NCI-H524 treated with DMSO at 0.1 percent for 48 hours (cell line): ENCODE measurements at places on chromosomes 2 and 18.

DNA sequence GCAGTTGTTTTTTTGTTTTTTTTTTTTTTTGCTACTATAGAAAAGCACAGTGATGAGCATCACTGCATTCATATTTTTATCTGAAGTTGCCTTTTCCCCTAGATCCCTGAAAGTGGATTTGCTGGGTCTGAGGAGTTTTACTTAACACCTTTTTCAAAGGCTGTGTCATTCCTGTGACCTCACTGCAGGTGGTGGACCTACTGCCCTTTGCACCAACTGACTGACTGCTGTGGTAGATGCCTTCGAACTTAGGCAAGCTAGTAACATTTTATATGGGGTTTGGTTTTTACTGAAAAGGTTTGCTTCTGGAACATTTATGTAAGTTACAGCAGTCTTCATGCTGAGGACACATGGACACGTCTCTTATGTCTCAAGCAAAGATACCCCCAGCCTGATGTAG is 36.2 kb downstream of the SPTBN1 start:
- no peak for DNase-seq

- DNase-seq: no peak
Observed at GRCh38 chr2:138491495-138491862, 10.1 kb upstream of the SPOPL start.

DNA sequence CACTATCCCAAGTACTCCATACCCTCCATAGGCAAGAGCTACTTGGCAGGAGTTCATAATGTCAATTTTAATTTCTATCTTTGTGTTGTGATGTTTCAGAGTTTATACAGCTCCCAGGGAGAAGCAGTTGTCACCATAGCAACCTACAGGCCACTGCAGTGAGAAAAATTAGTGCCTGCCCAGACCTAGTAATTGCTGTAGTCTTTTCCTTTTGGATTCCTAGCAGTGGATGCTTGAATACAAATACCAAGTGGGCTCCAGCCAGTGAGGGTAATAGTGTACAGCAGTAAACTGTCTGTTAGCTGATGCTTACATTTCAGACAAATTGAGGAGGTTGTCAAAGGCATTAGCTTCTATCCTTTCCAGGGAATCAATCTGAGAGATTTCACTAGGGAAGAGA is 26.7 kb downstream of the LHCGR start:
- DNase-seq: no peak

GRCh38 chr2:9613291-9613690 is 17.5 kb downstream of the YWHAQ start:
- no peak for DNase-seq

GRCh38 chr18:41864216-41864615 is 90.8 kb upstream of the PIK3C3 start:
- no peak for DNase-seq

- no peak for DNase-seq
Observed at GRCh38 chr2:137449454-137449853, 514.8 kb upstream of the HNMT start.

- no peak for DNase-seq
Observed at GRCh38 chr18:14074187-14074586, 58.0 kb downstream of the ZNF519 start.

DNA sequence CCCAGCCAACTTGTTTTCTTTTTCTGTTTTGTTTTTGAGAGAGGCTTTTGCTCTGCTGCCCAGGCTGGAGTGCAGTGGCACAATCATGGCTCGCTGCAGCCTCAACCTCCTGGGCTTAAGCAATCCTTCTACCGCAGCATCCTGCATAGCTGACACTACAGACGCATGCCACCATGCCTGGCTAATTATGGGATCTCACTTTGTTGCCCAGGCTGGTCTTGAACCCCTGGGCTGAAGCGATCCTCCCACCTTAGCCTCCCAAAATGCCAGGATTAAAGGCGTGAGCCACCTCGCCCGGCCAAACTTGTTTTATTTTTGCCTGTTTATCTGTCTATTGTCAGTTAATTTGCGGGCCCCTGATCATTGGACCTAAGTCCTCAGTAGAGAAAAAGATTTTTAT is 61.6 kb upstream of the MSH6 start:
- DNase-seq: no peak

DNA sequence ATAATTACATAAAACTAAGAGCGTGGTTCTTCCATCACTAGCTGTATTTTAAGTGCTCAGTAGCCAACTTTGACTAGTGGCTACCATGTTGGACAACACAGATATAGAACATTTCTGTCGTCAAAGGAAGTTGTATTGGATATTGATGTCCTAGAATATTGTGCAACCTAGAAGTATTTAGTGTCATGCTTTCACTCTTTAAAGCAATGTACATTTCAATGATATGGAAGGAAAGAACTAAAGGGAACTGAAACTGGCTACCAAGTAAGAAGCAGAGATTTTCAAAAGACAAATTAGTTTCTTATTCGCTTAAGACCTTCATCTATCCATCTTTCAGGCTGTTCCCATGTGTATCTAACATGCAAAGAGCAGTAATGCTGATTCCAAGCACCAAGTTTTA is 85.4 kb upstream of the EML6 start:
- no peak for DNase-seq

- DNase-seq: no peak
Observed at GRCh38 chr18:2111456-2111855, 459.8 kb downstream of the METTL4 start.

- DNase-seq: no peak
Observed at GRCh38 chr2:143140864-143141661, 11.8 kb downstream of the ARHGAP15 start.

DNA sequence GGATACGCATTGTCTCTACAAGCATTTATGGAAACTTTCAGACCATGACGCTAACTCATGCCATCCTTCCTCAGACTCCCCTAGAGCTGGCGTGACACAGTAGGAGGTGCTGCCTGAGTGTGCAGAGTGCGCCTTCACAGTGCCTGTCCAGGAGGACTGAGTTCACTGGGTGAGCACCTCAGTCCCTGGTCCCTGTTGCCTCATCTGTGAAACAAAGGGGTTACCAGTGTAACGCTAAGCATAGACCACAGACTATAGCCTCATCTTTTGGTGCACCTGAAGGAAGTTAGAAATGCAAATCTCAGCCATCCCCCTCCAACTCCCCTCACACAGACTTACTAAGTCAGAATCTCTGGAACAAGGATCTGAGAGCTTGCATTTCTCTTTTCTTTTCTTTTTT is 142.8 kb downstream of the TMEM17 start:
- no peak for DNase-seq

- DNase-seq: no peak
Observed at GRCh38 chr2:230661072-230661957, 51.3 kb upstream of the CAB39 start.

DNA sequence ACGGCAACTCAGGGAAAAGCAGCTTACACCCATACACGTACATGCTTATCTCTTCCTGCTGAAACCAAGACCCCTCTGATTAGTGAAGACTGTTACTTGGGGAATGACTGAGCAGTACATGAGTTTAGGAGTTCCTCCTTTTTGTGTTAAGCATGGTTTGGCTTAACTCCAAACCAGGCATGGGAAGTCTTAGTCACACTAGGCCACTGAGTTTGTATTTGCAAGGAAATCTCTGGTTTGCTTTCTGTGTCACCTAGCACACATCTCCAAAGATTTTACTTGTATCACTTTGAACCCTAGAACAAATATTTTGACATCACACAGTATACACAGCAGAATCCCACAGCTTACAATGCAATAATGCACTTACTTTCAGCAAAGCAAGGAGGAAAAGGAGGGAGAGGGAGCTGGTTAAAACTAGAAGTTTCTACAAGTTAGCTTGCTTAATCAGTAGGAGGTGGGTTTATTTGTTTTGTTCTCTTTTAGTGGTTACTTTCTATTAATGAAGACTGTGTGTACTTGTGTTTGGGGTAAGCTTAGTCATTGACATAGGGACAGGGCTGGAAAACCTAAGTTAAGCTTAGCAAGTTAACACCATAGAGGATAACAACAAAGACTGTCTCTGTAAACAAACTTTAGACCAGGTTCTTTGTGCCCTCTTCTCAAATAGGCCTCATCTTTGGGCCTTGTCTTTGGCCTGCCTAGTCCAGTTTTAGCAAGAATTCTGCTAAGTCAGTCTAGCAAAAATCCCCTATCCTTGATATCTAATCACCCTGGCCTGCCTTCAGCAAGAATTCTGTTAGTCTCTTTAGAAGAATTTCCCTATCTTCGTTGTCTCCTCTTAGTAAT is 219.4 kb downstream of the MREG start:
- DNase-seq: no peak

DNA sequence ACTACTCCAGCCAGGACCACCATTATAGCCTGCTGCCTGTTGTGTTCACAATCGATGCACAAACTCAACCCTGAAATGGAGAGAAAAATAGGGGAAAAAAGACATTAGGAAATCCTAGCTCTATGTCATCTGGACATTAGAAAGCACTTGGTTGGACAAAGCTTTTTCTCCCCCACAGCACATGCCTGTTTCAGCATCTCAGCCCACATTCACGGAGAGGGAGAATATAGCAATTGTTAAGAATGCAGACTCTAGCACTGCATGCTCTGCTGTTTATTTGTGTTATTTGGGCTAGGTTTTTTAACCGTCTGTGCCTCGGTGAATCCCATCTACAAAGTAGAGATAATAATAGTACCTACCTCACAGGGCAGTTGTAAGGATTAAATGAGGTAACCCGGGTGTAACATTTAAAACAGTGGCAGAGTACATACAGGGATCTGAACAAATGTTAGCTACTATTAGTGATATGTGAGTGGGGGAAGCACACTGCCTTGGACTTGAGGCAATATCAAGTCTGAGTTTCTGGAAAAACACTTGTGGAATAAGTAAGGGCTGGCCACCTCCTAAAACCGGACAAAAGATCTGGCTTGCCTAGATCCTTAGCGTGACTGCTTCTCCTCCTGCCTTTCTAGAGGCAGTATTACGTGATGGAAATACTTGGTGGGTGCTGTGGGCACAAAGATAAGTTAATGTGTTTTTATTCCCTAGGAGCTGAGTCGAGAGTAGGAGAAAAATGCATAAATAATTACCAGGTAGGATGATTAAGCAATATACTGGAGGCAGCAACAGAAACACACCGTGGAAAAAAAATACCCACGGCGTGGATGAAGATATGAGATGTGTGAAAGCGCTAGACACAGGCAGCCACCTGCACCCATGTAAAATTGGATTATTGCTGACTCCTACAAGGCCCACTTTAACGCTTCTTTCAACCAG is 1.0 kb upstream of the PPP1CB start:
- no peak for DNase-seq
